ENCODE measurements at places on chromosomes 7 and 10.

- no peak for DNase-seq
These were observed 220.0 kb upstream of the MBL2 start for GRCh38 chr10:52992567-52992966.

DNA sequence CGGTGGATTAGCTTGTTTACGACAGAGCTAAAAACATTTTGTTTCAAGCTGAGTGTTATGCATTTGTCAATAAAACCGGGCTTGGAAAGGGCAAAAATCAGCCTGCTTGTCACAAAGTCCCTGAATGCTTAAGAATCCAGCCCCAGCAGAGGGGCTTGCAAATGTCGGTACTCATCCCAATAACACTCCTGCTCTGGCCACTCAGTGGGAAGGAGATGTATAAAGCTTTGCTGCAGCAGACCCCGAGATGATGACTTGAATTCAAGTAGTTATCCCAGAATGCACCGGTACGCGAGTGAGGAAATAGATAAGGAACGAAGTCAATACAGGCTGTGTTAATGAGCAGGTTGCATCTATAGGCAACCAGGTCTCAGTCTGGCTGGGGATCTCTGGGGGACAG is 662.3 kb downstream of the CCSER2 start:
- DNase-seq: no peak

- DNase-seq: no peak
These were observed 65.6 kb downstream of the DOCK4 start for GRCh38 chr7:112140600-112140999.

DNA sequence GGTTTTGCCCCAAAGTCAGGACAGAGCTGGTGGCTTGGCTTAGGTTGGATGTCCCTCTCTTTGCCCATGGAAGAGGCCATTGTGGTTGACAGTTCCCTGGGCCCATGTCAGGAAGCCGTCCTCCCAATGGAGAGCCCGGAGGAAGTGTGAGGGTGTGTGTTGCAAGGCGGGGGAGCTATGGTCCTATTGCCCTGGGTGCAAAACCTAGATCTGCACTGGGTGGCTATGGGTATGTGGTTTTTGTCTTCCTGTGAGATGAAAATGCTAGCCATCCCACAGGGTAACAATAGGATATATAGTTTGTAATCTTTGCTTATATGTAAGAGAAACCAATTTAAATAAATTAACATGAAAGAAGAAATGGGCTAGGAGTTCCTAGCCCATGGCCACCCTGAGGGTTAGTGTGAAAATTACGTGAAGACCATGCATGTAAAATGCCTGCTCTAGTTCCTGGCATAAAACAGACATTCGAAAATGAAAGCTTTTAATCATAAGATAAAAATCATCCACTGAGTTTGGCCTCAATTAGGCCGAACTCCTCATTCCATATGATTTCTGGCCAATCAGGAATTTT is 189.2 kb downstream of the PLPP4 start:
- DNase-seq: no peak

DNA sequence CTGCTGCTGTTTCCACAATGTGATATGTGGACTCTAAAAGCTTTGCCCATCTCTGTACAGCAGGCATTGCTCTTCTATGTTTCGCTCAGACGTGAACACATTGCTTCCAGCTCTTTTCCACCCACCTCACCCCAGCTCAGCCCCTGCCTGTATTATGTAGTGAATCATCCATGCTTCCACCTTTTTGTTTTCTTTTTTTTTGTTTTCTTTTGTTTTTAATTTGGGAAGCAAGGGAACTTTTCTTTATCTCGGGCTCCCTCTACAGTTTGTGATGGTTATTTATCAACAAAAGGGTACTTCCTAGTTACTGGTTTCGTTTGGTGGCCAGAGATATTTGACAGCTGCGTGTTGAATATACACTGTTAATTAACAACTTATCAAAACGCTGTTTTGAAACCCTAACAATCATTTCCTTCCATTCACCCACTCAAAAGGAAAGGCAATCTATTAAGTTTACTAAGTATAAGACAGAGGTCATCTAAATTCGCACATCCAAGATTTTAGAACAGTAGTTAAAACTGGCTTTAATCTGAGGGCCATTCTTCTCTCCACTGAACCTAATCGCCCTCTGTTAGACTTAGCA is 127.9 kb upstream of the STK17A start:
- peak; percentile 79 for DNase-seq

GRCh38 chr10:94294168-94294567 is 68.6 kb downstream of the NOC3L start:
- DNase-seq: no peak

DNA sequence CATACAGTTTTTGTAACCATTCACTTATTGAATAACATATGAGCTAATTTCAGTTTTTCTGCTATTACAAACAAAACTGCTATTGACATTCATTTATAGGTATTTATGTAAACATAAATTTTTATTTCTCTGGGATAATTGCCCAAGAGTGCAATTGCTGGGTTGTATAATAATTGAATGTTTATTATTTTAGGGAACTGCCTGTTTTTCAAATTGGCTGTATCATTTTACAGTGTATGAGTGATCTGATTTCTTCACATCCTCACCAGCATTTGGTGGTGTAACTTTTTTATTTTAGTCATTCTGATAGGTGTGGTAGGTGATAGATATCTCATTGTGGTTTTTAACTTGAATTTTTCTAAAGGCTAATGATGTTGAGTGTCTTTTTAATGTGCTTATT is 26.4 kb downstream of the KIF11 start:
- DNase-seq: no peak

DNA sequence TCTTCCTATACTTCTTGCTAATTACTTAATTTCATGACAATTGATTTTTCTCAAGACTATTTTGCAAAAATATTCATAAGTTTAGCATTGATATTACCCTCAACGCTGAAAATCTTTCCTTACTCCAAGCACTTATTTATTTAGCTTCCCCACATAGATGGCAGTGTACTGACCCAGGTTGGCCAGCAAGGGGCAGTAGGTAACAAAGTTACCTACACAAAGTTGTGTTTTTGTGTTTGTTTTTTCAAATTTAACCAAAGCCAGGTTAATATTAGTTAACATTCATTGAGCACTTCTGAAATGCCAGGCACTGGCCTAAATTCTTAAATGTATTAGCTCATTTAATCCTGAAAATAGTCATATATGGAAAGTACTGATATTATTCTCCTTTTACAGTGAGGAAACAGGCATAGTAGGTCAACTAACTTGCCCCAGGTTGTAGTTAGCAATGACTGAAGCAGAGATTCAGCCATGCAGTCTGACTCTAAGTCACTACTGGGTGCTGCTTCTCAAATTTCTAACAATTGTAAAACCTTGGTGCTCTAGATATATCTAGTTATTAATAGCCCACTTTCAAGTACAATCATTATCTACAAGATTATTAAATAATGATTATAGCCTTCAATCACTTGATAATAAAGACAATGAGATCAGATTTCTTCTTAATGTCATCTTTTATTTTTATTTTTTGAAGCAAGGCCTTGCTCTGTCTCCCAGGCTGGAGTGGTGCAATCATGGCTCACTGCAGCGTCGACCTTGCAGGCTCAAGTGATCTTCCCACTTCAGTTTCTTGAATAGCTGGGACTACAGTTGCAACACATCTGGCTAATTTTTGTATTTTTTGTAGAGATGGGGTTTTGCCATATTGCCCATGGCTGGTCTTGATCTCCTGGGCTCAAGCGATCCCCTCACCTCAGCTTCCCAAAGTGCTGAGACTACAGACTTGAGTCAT is 5.8 kb upstream of the GGCT start:
- peak; percentile 63 for DNase-seq

DNA sequence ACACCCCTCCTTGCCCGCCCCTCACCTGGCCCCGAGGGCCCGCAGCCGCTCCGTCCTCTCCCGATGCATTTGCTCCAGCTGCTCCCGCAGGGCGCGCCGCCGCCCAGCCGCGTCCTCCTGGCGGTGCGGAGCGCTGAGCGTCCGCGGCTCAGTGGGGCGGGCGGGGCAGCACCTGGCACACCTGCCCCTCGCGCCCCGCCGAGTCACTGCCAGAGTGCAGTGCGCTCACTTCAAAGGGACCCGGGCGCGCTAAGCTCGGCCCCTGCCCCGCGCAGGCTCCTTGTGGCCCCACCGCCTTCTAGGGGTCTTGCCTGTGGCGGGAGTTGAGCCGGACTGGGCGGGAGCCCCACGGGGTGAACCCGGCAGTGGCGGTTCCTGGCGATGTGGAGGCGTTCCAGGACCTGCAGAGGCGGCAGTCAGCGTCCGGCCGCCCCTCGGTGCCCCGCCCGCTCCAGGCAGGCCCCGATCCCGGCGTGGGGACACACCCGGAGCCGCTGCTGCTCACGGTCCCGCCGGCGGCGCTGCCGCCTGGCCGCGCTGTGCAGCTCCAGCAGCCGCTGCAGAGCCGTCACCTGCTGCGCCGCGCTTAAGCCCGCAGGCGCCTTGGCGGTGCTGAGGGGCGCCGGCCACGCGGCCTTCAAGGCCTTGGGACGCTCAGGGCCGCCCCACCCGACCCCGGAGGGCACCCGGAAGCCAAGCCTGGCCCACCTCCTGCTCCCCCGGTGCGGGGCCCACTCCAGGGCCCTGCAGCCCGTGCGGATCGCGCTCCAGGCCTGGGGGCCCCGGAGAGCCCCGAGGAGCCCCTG is 6.7 kb downstream of the ATP6V1F start:
- peak; percentile 58 for DNase-seq

- peak; percentile 75 for DNase-seq
These were observed 195.3 kb downstream of the PPP1R9A start for GRCh38 chr7:95102662-95103061.

GRCh38 chr7:103573479-103574058 is 127.6 kb upstream of the SLC26A5 start:
- peak; percentile 68 for DNase-seq

DNA sequence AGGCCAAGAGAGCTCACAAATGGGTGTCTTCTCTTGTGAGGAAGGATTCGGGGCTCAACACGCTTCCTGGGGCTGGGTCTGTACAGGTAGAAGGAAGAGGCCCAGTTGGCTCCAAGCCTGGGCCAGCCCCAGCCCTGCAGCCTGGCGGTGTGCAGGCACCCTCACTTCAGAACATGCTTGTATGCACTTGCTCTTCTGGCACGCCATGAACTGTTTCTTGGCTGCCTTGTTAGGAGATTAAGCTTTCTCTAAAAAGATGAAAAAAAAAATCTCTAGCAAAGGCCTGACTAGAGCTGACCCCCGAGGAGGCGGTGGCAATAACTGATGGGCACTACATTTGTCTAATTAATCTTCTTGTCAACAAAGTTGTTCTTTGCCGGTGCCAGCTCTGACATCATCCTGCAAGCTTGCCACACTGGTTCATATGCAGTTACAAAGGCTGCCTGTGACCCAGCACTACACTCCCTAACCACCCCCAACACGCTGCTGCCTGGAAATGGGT is 94.7 kb downstream of the WDR11 start:
- peak; percentile 17 for DNase-seq

GRCh38 chr10:132613566-132614348 is 76.2 kb downstream of the INPP5A start:
- DNase-seq: no peak

DNA sequence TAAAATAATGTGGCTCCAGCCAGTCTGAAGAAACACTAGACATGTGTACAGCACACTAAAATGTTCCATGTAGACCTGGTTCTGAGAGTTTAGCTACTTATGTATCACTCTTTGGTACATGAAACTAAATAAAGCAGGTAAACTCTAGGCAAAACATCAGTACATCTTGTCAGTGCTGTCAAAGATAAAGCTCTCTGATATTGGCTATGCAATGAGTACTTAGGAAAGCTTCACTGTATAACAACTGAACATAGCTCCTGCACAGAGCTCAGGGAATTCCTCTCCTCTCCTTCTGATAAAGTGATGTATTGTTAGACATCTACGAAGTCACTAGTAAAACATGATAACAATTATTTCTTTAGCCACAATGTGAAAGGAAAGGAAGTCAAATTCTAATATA is 3.5 kb downstream of the LRRN3 start:
- no peak for DNase-seq

DNA sequence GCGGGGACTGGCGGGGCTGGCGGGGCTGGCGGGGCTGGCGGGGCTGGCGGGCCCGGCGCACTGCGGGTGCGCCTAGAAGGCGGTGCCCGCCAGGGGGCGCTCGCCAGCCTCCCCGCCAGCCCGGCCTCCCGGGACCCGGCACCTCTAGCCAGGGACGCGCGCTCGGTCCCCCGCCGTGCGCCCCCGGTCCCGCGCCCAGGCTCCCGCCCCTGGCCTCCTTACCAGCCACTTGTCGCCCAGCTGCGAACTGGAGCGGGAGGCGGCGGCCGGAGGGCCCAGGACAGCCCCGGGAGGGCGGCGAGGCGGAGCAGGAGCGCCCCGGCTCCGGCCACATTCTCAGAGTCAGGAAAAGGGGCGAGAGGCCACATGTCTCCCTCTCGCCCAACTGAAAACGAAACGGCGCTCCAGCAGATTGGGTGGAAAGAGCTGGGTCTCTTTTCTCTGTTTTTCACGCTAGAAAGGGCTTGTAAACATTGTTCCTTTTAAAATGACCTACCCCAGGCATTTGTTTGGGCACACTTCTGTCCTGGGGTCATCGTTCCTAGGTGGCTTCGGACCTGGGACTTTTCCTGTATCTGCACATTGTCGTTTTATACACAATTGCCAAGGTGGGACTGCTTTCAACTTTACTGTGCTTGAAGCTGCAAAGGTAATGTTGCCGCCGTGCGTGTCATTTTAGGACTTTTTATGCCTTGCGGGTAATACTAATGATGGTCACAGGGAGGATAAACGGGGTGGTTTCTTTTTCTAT is 378 bp upstream of the PRKCQ start:
- DNase-seq: peak; percentile 72

- DNase-seq: no peak
These were observed 50.5 kb downstream of the NUDCD3 start for GRCh38 chr7:44439926-44440325.

GRCh38 chr10:51602326-51602725 is 97.1 kb downstream of the CSTF2T start:
- peak; percentile 59 for DNase-seq

DNA sequence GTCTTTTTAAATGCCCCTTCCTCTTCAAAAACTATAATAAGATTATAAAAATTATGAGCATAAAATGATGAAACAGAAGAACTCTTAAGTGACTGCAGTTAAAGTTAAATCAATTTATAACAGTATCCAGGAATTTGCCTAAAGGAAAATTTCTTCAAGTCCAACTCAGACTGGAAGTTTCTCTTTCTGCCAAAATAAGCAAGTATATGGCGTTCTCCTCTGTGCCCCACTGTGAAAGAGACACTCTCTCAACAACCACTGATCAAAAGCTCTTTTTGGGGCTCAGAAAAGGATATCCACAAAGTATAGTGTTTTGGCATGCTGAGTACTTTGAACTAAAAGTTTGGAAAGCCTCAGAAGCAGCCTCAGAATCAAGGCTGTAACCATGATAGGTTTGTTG is 139.9 kb downstream of the SKIDA1 start:
- no peak for DNase-seq

- peak; percentile 90 for DNase-seq
These were observed 176.3 kb downstream of the DGKI start for GRCh38 chr7:137670222-137671064.

GRCh38 chr10:67784474-67784873 is 53.5 kb downstream of the DNAJC12 start:
- DNase-seq: no peak

- no peak for DNase-seq
These were observed 29.6 kb downstream of the ARHGAP21 start for GRCh38 chr10:24694086-24694485.

- DNase-seq: peak; percentile 19
These were observed 288.9 kb upstream of the KLF6 start for GRCh38 chr10:4073912-4074311.
